ENCODE measurements at places on chromosomes 5 and 9.
A peak's percentile ranks its signal among the peaks of the same experiment; 100 is the strongest.

GRCh38 chr9:81318571-81318970, 370.8 kb downstream of the TLE1 start:
- no peak for DNase-seq

DNA sequence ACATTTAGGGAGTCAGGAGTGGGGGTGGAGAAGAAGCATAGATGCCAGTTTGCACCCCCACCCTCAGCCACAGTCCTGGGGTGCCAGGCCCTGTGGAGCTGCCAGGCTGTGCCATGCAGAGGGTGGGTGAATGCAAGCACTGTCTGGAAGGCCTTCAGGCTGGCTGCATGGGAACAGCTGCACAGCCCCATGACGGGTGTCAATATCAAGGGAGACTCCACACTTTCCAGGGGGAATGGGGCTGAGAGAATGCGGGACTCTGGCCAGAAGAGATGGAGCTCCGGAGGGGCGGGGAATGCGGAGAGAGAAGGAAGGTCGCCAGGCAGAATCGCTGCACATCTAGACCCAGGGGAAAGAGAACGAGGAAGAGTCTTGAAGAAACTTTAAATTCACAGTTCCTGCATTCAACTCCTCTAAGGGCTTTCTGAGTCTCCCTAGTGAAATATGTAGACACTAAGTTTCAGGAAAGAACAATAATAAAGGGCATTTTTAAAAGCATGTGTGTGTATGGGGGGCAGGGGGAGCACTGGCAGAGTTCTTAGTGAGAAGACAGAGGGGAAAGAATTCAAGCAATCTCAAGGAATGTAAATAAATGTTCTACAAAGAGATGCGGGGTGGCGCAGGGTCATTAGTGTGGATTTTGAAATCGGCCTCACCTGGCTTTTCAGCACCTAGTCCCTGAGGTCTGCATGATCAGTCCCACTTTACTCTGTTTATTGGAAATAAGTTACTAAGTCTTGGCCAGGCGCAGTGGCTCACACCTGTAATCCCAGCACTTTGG, 59.1 kb downstream of the BOD1 start:
- no peak for DNase-seq

DNA sequence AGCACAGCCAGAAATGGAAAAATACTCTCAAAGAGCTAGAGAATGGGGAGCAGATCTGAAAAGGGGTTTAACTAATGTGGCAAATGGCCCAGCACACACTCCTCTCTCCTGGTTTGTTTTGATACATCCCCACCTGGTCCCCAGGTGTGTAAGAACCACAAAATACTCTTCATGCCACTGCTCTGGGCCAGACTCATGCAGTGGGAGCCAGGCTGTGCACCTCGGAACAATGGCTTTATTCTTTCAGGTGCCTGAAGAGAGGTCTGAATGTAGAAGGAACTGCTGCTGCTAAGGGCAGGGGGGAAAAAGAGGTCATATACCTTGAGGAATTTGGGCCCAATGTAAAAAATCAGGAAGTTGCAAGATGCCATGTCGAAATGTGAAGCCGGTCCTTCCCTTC, 123.9 kb upstream of the ADAMTSL1 start:
- DNase-seq: no peak

GRCh38 chr5:178130576-178131445, at the start of gene RMND5B:
TSS of gene RMND5B (plus strand) at chr5:178131014. CDS start at chr5:178138120, 7,106 bp downstream.
- peak; percentile 77 for DNase-seq

DNA sequence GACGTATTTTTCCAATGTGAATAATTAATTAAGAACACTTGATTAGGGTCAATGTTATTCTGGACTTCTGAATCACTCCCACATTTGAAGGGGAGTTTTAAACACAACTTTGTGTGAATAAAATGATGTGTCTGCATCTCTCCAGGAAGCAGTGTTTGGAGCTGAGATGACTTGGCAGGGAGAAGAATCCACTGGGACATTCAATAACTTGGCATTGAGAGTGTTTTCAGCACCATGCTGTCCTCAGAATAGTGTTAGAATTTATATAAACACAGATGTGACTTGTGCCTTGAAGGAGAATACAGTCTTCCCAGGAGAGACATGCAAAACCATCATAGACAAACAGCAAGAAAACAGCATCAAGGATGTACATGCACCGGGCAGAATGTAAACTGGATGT, 32.7 kb upstream of the KCNMB1 start:
- no peak for DNase-seq

- DNase-seq: no peak
These were observed 229.9 kb upstream of the RIOK2 start for GRCh38 chr5:97412959-97413358.

DNA sequence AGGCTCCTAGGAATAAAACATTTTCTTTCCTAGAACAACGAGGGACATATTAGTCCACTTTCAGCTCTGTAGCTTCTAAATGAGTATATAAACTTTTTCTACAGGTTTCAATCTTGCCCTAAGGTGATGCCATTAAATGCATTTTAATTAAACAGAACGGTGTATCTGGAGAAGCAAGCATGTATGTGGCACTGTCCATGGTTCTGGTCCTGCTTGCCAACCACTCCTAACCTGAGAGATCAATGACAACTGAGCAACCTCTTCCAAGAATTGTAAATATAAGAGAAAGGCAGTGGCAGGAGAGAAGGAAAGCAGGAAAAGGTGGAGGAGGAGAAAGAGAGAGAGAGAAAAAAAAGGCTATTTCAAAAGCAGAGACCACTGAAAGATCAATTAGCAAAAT, 95.6 kb upstream of the SPOCK1 start:
- no peak for DNase-seq

GRCh38 chr9:120885958-120886357, 9.0 kb upstream of the PHF19 start:
- DNase-seq: no peak

DNA sequence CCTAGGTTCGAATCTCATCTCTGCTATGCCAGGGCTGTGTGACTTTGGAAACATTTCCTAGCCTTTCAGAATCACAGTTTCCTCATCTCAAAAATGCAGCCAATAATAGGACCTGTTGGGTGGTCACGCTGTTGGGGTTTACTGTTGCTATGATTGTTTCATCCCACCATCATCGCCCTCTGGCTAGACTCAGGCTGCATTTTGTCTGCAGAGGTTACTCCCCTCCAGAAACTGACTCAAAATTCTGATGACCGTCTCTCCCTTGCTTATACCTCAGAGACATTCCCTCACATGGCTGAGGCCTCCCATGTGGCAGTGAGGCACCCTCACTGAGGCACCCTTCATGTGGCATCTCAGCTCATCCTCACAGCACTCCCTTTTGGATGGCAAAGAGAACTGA, 61.6 kb downstream of the COL27A1 start:
- no peak for DNase-seq

GRCh38 chr9:136193891-136194279, 11.0 kb downstream of the LHX3 start:
- no peak for DNase-seq

GRCh38 chr5:4977416-4978110, 162.6 kb upstream of the ADAMTS16 start:
- no peak for DNase-seq

GRCh38 chr9:75053869-75054268, 25.8 kb upstream of the CARNMT1 start:
- DNase-seq: no peak

- peak; percentile 22 for DNase-seq
These were observed 106.7 kb downstream of the SMIM15 start for GRCh38 chr5:61055434-61056006.

DNA sequence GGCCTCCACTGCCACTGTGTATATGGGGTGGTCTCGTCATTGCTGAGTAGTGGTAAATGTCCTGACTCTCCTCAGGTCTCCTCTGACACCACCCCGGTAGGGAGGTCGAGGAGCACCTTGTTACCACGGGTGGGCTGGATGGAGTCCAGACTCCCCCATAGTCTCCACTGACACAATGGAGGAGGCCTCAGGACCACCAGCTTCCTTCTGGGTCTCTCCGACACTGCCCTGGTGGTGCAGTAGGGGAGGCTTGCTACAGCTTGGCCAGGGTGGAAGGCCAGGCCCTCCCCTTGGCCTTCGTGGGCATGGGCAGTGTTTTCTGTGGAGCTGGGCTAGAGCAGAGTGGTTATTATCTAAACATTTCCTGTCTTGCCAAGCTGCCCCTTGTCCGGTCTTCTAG, 15.4 kb upstream of the SH3PXD2B start:
- no peak for DNase-seq

DNA sequence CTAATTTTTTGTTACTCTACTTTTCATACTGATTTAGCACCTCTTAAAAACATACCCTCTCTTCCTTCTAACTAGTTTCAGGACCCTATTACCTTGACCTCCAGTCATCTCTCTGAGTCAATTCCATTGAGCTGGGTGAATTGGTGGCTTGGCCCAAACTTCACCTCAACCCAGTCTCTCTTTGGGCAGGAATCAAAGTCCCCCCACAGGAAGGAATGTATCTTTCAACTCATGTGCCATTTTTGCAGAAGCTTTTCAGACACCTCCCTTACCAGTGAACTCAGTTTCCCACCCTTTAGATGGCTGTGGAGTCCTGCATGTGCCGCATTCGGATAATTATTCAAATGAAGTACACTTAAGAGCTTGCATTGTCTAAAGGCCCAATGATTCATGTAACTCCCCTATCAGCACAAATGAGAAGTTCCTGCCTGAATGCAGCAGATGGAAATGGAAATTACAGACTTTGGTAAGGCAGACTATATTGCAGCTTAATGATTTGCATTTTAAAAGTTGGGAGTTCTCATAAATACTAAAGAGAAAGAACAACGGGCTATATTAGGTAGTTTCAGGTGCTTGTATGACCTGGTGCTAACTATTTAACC, 693.5 kb downstream of the PTPRD start:
- DNase-seq: no peak

DNA sequence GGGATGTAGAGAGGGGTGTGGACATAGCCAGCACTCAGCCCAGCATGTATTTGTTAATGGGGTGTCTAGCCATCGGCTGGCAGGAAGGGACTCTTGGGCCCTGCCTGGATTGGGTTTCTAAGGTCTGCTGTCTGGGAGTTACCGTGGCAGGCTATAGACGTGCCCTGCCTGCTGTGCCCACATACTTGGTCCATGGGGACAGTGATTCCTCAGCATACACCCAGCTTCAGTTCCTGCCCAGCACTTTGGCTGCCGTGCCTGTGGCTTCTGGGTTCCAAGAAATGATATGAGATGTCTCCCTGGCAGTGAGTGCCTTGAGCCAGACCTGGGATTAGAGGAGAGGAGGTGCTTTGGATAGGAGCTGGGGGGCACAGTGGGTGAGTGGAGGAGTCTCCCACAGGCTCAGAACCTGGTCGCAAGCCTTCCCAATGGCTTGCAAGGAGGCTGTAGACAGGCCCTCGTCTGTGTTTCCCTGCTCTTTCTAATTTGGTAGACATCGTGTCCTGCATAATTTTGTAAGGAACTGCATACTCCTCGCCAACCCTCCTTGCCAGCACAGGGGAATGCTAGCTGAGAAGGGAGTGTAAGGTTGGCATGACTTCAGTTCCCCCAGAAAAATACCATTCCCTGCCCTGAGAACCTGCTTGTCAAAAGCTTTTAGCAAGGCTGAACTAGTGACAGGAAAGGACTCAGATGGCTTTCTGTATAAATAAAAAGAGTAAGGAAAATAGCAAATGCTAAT, 287.9 kb downstream of the ZSWIM6 start:
- no peak for DNase-seq

DNA sequence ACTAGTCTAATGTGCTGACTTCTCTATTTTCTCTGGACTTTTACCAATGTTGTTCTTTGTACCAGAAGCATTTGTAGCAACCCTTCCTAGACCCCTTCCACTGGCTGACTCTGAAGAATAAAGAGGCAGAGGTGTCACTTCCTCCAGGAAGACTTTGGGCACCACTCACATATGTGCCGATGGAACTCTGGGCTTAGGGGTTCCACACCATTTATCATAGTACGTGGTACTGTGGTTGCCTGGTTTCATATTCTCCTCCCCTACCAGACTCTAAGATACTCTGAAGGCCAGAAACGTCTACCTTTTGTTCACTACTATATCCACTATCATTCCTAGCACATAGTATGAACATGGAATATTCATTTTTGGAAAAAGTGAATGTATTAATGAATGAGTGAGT, 88.0 kb downstream of the BNC2 start:
- DNase-seq: no peak

DNA sequence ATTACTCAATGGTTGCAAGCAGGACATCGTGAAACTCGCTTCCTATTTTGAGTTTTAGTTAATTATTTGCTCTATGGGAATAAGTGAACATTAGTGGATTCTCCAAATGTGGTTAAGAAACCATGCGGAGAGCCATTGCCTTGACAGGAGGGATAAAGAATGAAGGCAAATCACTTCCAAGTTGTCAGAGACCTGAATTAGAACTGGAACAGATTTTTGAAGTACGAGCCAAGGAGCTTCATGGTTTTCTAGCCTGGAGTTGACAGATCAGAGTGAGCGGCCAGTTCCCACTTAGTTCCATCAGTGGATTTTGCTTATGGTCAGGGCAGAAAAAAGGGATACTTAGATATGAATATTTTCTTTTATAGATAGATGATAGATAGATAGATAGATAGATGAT, 171.4 kb upstream of the CDH10 start:
- DNase-seq: no peak

DNA sequence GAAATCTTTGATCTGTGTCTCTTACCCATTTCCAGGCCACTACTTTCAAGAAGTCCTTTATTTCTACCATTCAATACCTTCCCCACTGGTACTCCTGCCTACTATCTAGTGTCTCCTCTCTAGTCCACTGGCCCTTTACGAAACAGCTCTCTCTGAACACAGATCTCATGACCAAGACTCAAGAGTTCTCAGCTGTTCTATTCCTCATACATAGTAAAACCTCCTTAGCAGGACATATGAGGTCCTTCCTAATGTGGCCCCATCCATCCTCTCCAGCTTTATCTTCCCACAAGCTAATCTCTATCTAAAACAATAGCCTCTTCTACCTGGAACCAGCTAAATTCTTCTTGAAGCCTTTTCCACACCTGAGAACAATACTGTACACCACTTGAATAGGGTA, 2.6 kb downstream of the TEX10 start:
- no peak for DNase-seq

- DNase-seq: no peak
These were observed 109.5 kb upstream of the COL5A1 start for GRCh38 chr9:134532084-134532483.

DNA sequence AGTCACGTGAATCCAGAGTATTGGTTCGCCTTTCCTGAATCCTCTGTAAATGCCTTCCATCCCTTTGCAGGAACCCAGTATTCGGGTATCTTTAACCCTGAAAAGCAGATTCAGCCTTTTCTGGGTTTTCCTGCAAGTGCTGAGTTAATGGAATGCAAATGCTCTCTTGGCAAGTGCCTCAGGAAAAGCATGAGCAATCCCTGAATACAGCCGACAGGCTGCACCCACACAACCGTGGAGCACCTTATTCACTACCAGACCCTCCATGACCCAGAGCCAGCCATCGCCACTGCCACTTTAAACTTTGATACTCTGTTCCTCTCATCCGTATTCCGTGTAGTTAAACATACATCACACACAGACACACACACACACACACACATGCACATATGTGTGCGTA, 54.4 kb downstream of the ZNF622 start:
- DNase-seq: no peak

- DNase-seq: no peak
These were observed 242.9 kb upstream of the ZNF462 start for GRCh38 chr9:106620081-106620480.
